ENCODE measurements at places on chromosomes 11 and 22.

- no peak for DNase-seq
These were observed 17.2 kb downstream of the CHADL start for GRCh38 chr22:41223535-41223934.

DNA sequence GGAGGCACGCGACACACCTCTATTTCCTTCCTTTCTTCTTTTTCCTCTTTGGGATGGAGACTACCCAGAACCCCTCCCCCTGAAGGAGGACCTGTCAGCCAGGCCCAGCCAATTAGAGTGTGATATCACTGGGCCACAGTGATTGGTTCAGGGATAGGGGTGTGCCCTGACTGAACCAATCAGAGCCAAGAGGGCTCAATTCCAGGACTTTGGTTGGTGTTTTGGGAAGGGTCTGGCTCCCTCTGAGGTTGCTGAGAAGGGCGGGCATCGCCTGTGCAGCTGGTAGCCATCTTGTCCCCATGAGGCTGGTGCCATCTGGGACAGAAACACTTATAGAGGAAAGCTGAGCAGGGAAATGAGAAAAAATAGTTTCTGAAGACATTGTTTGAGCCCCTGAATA, 71.4 kb downstream of the CHST1 start:
- no peak for DNase-seq

- DNase-seq = no peak
These were observed 67.6 kb downstream of the NCAPD3 start for GRCh38 chr11:134155946-134156865.

GRCh38 chr11:78033040-78033439, 10.0 kb upstream of the KCTD14 start:
- no peak for DNase-seq

DNA sequence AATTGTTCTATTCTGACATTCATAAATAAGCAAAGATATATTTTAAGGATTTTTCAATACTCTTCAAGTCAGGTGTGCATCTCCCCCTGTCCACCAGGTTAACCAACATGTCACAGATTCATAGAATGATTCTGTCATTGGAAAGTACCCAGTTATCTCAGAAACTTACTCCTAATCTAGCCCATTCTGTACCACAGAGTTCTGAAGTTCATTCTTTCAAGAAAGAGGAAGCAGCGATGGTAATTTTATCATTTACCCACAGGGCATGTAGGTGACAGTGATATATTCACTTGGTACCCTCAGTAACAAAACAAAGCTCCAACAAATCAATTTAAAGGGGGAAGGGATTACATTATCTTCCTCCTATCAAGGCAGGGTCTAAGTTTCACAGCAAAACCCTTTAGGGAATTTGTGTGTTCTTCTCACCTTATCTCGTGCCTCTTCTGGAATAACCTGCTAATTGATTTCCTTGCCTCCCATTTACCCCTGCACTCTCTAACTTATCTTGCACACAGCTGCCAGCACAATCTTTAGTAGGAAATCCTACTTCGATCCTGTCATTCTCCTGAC, 19.0 kb upstream of the MPPED2 start:
- no peak for DNase-seq

DNA sequence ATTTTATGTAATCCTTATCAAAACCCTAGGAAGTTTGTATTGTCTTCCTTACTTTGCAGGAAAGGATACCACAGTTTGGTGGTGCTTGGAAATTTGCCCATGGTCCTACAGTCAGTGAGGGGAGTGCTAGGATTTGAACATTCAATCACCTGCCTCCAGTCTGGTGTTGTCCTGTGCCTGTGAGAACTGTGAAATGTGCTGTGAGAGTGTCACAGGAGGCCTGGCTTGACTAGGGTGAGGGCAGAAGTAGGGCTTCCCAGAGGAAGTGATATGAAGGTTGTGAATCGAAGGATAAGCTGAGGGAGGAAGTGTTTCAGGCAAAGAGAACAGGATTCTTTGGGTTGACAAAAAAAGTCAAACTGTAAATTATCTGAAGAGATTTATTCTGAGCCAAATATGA, 424.4 kb downstream of the TMEM135 start:
- no peak for DNase-seq

DNA sequence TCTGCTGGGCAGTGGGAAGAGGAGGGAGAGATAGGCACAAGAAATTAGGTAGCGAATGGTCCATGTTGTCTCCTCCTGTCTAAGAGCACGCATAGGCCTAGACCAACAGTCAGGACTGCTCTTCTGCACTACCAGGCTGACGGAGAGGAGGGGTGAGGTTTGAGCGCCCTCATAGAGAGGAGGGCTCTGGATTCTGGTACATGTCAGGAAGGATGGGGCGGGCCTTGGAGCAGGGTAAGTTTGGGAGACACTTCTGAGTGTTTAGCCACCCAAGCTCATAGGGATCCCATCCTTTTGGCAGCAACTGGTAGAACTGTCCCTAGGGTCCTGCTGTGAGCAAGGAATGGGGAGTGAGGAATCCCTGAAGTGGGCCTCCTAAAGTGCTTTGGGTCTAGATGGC, 60.4 kb downstream of the KCNC1 start:
- no peak for DNase-seq

- peak; percentile 74 for DNase-seq
These were observed at the start of gene RTCB for GRCh38 chr22:32411829-32412592. TSS of gene RTCB (minus strand) at chr22:32412247. CDS start at chr22:32412156, 91 bp downstream.

GRCh38 chr11:57324886-57325734, at the start of gene TNKS1BP1:
TSS of gene TNKS1BP1 (minus strand) at chr11:57324952. CDS start at chr11:57321885, 3,067 bp downstream.
- DNase-seq = peak; percentile 85

DNA sequence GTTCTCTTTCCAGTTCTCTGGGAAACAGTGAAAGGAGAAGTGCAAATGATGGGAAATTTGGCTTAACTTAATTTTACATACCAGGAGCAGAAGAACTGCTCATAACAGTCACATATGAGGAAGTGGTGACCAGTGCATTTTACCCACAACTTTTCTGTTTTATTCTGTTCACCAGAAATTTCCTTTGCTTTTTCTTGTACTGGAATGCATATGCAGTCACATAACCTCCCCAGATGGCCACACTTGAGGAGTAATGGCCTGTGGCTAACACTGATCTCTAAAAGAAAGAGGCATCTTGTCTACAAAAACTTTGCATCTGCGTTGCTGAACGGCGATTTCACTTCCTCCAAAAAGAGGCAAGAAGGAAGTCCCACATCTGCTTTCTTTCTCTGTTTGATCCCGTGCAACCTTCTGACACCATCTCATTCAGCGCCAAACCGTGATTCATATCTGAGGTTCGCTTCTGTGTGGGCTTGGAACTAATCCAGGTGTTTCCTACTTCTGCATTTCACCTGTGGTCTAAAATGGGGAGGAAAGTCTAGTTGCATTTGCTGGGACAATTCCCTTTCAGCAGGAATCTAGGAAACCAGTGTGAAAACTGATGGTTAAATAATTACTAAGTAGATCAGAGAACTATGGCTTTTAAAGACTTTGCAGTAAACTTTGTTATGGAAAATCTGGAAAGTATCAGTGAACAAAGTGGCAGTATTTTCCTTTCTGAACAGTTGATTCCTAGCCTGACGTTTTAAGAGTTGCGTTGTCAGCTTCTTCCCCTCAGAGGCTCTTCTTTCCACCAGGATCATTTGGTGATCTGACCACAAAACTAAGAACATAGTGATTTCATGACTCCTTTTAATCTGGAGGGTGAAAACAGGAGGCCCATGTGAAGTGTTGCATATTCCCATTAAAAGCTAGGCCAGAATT, 4.2 kb upstream of the MPEG1 start:
- no peak for DNase-seq

GRCh38 chr11:67275606-67276409, 9.5 kb downstream of the GRK2 start:
- DNase-seq = no peak

- DNase-seq = peak; percentile 91
These were observed at the start of gene ZFP91 for GRCh38 chr11:58578635-58579191. TSS of gene ZFP91 (plus strand) at chr11:58579063. CDS start at chr11:58579282, 219 bp downstream.

GRCh38 chr11:73914284-73914683, 36.5 kb upstream of the DNAJB13 start:
- DNase-seq = no peak

DNA sequence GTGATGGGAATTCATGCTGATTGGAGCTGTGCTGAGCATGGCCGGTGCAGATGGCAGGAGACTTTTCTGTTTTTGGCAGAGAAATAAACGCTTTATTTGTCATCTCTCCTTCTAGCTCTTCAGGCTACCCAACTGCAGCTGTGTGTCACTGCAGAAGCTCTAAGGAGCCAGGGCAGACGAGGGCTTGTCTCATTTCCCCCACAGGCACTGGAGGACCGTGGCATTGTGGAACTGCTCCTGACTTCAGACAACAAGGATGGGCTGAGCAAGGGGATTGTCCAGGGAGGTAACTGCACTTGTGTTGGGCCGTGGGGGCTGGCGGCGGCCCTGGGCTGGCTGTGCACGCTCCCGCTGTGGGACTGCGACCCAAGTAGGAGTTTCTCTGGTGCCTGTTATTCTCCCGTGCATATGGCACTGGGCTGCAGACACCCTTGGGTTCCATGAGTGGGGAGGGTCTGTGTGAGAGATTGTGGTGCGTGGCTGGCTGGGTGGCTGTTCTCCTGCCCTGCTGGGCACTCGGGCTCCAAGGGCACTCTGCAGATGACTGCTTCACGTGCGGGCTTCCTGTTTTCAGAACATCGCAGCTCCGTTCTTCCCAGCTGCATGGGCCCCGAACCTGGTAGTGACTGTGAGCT, 27.2 kb downstream of the GLB1L2 start:
- no peak for DNase-seq

GRCh38 chr22:22398530-22399327, 109.8 kb downstream of the ZNF280B start:
- no peak for DNase-seq

GRCh38 chr11:85823816-85824215, 12.9 kb upstream of the SYTL2 start:
- DNase-seq = no peak

DNA sequence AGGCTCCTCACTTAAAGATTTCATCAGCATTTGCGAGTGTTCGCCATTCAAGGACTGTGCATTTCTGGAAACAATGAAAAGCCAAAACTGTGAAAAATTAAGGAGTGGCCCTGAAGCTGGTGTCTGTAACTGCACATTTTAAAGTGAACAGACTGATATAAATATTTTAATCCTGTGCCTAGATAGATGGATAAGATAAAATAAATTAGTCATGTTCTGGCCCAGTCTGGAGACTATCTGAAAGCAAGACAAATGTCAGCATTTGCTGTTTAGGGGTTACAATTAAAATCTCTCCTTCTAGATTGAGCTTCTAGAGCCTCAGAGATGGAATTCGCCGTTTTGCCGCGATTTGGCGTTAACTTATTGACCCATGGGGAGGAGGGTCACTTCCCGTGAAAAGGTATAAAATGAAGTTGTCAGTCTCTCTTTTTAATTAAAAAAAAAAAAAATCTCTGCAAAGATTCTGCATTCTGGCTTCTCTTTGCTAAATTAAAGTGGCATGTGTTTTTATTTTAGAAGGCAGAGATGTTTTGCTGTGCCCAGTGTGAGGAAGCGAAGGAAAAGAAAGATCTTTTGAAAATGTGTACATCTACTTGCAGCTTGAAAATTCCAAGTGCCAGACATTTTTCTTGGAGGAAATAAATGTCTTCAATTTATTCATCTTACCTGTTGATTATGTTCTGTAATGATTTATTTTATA, 79.7 kb upstream of the WNT7B start:
- no peak for DNase-seq

GRCh38 chr11:28343304-28344233, 235.4 kb downstream of the METTL15 start:
- DNase-seq = peak; percentile 40

DNA sequence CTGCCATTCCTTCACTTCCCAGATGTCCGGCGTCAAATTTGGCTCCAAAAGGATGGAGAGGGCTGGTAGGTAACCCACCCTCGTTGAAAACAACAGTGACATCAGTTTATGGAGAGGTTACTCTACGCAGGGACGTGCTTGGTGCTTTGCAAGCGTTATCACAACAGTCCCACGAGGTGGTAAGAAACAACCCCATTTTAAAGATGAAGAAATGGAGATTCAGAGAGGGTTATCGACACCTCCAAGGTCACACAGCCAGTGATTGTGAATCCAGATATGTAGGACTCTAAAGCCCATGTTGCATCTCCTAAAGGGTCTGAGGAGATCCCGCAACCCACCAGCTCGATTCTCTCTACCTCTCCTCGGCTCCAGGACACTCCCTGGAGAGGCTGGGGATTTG, 773 bp downstream of the MIAT start:
- no peak for DNase-seq

DNA sequence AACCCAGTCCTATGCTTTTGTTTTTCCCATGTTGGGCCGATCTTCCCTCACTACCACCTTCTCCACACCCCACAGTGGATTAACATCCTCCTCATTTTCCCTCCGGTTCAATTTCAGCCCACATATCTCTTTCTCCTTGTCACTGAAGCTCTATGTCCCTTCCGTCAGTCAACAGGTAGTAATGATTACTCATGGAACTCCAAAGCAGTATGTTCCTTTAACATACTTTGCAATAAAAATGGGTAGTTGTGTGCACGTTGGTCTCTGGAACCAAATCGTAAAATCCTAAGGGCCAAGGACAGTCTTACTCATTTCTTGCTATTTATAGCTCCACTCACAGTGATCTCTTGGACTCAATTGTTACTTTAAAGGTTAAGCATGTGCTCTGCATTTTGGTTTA, 20.2 kb downstream of the AMOTL1 start:
- no peak for DNase-seq

DNA sequence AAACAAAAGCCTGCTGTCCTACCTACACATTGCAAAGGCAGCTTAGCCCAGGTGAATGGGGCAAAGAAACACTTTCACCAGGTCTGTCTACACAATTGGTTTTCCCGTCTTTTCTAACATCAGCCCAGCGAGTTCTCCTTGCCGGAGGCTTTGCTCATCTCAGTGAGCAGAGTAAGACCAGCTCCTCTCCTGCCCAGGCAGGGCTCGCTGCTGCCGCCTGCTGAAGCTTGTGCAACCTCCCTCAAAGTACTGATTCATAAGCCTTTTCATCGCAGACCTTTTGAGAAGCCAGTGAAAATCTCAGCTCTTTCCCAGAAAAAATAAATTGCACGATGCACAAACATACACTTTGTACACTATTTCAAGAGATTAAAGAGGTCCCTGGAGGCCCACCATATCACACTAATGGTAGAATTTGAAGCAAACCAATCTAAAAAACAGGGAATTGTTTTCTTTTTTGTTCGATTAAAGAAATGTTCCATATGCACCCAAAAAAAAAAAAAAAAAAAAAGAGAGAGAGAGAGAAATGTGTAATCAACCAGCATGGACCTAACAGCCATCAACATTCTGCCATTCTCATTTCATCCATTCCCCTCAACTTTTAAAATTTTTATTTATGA, 328.1 kb upstream of the MPPED2 start:
- no peak for DNase-seq

GRCh38 chr11:2771758-2772466, 72.1 kb upstream of the KCNQ1OT1 start:
- DNase-seq = no peak

DNA sequence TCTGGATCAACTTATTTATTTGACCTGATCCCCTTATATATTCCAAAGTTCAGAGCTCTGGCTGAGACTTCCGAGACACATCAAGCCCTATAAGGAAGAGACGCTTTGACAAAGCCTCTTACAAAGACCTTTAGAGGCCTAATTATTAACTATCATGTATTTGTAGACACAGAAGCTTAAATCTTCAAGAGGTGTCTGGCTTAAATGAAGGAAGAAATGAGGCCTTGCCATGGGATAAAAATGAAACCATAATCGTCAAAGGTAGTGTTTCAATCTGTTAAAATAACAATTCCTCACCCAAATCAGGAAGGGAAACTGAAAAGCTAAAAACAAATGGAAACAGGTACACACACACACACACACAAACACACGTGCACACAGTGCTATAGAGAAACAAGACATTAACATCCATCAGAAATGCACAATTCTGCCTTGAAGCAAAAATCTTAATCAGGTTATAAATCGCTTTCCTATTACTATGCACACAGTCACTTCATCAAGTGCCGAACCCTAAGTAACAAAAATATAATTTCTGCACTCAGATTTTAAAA, 50.2 kb downstream of the PITPNB start:
- no peak for DNase-seq

Data from RCC 7860 (cell line).